Fibroblast of the aortic adventitia (primary cell): ENCODE measurements at places on chromosomes 7 and 10. TPM values are rescaled to one million over a fixed set of nuclear protein-coding genes. Genes with fewer than 3 reads are reported as not detected.

Gene SFTPA1
- total RNA-seq: not detected in 2 replicates

DNA sequence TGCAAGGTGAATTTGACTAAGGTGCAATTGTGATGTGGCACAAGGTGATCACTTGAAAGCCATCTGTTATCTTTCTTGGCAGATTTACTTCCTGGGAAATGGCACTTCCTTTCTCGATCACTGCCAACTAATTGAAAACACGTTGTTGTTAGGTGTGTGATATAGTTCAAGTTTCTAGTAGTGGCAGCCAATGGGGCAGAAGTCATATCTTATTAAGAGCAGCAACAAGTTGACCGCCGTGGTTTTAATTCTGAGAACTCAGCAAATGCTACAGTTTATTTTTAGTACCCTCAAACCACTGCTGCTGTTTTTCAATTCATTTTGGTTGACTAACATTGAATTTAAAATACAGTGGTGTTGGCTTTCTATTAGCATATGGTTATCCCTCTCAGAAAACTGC, 1.6 kb downstream of the CHN2 start:
- no peak for DNase-seq

GRCh38 chr10:82468453-82468852, 593.5 kb downstream of the NRG3 start:
- DNase-seq: no peak

GRCh38 chr7:92057375-92057774, 76.9 kb downstream of the CYP51A1 start:
- peak; percentile 2 for DNase-seq

Gene NEUROD6
- not detected in 2 replicates for total RNA-seq

Gene CAMK2B
- total RNA-seq: 6.4 TPM in 1 of 2 replicates, not detected in the other

Gene VWDE
- 0.08 and 0.09 TPM in 2 replicates for total RNA-seq

DNA sequence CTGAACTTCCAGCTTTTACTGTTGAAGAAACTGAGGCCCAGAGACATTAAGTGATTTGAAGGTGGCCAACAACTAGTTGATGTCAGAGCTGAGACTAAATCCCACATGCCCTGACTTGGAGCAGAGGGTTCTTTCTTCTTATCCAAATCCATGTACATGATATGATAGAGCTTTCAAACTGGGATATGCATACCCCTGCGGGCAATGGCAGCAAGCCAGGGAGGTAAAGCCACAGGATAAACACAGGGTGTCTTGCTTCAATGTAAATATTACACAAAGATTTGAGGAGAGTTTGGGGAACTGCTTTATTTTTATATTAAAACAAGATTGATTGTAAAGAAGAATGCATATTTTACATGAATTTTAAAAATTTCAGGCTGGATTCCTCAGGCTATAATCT, 2.3 kb upstream of the LRRC72 start:
- no peak for DNase-seq

GRCh38 chr10:96650958-96651357, 64.1 kb upstream of the TM9SF3 start:
- DNase-seq: no peak

GRCh38 chr10:102738692-102739121, 5.0 kb upstream of the WBP1L start:
- DNase-seq: peak; percentile 30

- no peak for DNase-seq
These were observed 11.4 kb upstream of the DOCK1 start for GRCh38 chr10:126893841-126894240.

- no peak for DNase-seq
These were observed 60.3 kb upstream of the RAB11FIP2 start for GRCh38 chr10:118107040-118107439.

DNA sequence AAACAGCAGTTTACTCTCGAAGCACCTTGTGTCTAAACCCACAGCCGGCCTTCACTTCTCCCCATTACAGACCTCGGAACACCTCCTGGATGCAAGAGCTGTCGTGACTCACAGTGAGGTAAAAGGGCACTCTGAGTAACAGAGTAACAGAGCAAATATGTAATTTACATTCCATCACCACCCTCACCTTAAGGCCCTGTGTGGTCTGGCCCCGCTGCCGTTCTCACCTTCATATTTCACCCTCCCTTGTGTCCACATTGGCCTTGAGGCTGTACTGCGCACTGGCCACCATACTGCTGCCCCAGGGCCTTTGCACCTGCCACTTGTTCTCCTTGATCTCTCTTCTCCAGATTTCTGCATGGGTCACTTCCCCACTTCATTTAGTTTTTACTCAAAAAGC, 12.6 kb downstream of the FFAR4 start:
- DNase-seq: no peak

DNA sequence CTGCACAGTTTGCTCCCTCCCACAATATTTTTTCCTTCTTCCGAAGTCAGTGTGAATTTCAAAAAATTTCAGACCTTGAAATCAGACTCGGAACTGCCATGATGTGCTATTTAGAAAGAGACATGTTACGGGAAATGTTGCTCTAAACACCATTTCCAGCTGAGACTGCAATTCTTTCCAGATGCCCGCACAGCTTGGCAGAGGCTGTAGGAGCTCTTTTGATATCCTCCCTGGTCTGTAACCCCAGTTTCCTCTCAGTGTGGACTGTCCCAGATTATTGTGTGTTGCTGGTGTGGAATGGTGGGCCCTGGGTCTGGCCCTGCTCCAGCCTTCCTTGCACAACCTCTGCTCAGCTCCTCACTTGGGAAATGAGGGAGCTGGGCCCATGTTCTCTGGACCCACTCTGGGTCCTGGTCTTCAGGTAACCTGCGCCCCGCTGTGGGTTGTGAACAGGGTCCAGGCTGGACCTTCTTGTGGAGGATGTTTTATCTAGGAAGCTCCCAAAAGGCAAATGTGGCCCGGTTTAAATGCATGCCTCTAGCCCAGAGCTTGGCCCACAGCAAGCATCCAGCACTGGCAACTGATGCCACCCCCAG, 172.8 kb upstream of the CXCL12 start:
- DNase-seq: no peak

GRCh38 chr7:158267742-158268435, 319.7 kb downstream of the PTPRN2 start:
- no peak for DNase-seq

- DNase-seq: no peak
These were observed 14.1 kb downstream of the PDZD8 start for GRCh38 chr10:117360994-117361667.

DNA sequence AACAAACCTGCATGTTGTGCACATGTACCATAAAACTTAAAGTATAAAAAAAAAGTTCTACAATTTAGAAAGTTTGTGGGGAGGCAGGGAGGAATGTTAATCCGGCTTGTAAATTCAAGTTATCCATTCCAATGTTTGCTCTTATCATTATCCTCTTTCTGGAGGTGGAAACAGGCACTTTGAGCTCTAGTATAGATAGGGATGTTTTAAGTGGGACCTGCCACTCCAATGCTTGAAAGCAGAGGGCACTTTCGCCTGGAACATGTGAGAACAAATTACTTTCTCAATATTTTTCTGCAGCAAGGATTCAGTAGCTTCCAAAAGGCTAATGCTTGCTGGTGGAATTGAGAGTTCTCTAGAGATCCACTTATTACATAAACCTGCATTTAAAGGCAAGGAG, 45.6 kb downstream of the FEZF1 start:
- no peak for DNase-seq

Gene COL13A1
- total RNA-seq: 6.0 and 10.7 TPM in 2 replicates

- DNase-seq: peak; percentile 91
These were observed 3.4 kb upstream of the CEP41 start for GRCh38 chr7:130444234-130444633.

GRCh38 chr7:34034728-34035127, 129.4 kb downstream of the BMPER start:
- no peak for DNase-seq

- peak; percentile 88 for DNase-seq
These were observed 22.1 kb upstream of the LMOD2 start for GRCh38 chr7:123633553-123633952.

Gene GLCCI1
- 2.1 and 11.7 TPM in 2 replicates for total RNA-seq

Gene NPY
- total RNA-seq: not detected in 2 replicates

Gene LRRC4
- total RNA-seq: 0.27 TPM in 1 of 2 replicates, not detected in the other

Gene ALKBH4
- 8.0 and 15.9 TPM in 2 replicates for total RNA-seq

Gene ANXA11
- 51.1 and 153 TPM in 2 replicates for total RNA-seq

- DNase-seq: peak; percentile 38
These were observed 54.2 kb downstream of the DLG5 start for GRCh38 chr10:77872151-77872946.

DNA sequence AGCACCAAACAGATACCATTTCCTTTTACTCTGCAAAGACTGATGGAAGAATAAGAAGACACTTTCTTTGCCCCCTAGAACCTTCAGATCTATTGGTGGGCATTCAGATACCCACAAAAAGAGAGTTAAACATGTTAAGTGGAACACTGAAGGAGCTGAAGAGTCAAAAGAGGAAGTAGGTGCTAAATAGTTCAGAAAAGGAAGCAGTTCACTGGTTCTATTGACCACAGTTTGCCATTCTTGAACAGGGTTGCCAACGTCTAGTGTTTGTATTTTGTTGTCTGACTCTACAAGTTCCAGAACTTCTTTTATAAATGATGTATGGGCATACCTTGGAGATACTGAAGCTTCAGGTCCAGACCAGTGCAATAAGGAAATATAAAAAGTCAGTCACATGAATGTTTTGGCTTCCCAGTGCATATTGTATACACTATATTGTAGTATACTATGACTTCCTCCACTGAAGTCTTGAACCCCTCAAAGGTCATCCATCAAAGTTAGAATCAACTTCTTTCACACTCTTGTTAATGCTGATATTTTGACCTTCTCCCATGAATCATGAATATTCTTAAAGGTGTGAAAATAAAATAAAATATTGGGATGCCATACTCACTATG, 47.5 kb upstream of the AGR3 start:
- DNase-seq: no peak

DNA sequence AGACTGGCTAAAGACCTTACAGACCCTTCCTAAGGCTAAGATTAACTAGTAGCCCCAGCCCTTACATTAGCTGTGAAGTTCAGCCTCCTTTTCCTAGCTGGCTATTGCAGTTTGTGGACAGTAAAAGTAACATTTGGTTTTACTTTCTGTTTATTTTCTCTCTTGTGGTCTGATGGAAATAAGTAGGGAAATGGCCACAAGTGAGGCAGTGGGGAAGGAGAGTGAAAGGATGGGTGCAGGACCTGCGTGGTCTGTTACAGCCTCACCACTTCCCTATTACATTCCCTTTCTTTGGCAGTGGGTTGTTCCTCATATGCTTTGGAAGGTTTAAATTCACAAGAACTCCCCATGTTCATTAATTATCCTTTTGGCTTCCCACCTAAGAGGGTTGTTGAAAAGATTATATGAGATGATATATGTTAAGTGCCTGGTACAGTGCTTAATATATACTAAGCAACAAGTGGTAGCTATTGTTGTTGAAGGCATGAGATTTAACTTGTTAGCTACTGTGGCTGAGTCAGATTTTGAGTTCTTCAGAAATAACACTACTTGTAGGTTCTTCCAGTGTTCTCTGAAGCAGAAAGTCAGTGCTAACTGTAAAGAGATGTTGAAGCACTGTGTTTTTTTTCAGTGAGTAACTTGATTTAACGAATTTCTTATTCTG, 181.7 kb downstream of the ST7 start:
- DNase-seq: no peak

Gene MRLN
- total RNA-seq: not detected in 2 replicates

- no peak for DNase-seq
These were observed 157.1 kb downstream of the EXOC4 start for GRCh38 chr7:133409966-133410365.

- no peak for DNase-seq
These were observed 6.8 kb upstream of the TFEC start for GRCh38 chr7:116037401-116037800.

- no peak for DNase-seq
These were observed 12.7 kb downstream of the GPRIN2 start for GRCh38 chr10:46543466-46544377.

- peak; percentile 48 for DNase-seq
These were observed 30.0 kb upstream of the SAMD9L start for GRCh38 chr7:93178213-93178612.

Gene CYP3A7
- 0.74 TPM in 1 of 2 replicates, not detected in the other for total RNA-seq

DNA sequence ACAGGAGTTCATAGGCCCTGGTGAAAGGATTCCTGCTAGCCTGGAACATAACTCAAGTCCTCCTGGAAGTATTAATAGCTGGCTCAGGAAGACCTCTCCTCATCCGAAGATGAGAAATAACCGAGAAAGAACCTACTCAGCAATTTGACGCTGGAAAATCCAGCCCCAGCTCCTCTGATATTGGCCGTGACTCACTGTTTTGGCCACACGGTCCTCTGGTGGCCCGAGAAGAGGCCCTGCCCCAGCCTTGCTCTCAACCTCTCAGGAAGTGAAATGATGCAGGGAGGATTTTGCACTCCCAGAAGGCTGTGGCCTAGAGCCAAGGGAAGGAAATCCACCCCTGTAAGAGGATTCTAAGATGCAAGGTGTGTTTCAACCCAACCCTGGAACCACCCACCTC, 121.6 kb downstream of the MTPAP start:
- peak; percentile 20 for DNase-seq

DNA sequence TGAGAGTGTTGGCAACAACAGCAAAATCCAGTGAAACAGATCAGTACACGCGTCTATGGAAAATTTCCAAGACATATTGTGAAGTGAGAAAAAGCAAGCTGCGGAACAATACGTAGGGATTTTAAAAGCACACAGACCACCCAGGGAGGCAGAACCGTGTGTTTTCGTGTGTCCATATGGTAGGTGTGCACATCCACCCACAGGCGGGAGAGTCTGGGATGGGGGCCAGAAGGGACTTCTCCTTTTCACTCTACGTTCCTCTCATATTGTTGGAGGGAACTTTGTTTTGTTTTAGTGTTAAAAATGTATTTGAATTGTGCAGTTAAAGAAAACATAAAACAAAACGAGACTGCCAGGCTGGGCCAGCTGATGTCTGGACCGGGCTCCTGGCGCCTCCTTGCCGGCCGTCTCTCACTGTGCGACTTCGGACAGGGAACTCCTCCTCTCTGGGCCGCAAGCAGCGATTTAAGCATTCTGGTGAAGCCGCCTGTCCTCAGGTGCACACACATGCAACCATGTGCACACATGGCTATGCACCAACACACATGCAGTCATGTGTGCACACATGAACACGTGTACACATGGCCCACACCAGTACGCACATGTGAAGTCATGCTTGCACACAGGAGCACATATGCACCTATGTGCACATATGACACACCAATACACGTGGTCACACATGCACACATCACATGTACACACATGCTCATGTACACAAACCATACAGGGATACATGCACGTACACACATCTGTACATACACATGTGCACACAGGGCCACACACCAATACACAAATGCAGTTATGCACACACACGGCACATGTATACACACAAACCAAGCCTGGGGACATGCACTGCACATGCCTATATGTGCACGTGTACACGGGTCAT, 141.1 kb downstream of the ELFN1 start:
- peak; percentile 50 for DNase-seq

DNA sequence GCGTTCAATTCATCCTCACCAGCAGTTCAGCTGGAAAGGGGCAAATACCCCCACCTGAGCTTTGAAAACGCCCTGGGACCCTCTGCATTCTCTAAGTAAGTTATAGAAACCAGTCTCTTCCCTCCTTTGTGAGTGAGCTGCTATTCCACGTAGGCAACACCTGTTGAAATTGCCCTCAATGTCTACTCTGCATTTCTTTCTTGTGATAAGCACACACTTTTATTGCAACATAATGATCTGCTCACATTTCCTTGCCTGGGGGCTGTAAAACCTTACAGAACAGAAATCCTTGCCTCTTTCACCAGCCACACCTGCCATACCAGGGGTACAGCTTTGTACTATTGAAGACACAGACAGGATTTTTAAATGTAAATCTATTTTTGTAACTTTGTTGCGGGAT, 155.8 kb upstream of the LANCL2 start:
- DNase-seq: no peak

GRCh38 chr10:128630787-128631252, 504.6 kb upstream of the MKI67 start:
- DNase-seq: no peak
